Fibroblast of pulmonary artery (primary cell): ENCODE measurements at places on chromosomes 12 and 14.

GRCh38 chr12:68867606-68868005 lies 59.6 kb downstream of the MDM2 start:
- DNase-seq: no peak

GRCh38 chr14:43140453-43140852 lies 1366.6 kb downstream of the FSCB start:
- no peak for DNase-seq

GRCh38 chr12:15011162-15011561 lies 38.3 kb downstream of the PDE6H start:
- DNase-seq: no peak

DNA sequence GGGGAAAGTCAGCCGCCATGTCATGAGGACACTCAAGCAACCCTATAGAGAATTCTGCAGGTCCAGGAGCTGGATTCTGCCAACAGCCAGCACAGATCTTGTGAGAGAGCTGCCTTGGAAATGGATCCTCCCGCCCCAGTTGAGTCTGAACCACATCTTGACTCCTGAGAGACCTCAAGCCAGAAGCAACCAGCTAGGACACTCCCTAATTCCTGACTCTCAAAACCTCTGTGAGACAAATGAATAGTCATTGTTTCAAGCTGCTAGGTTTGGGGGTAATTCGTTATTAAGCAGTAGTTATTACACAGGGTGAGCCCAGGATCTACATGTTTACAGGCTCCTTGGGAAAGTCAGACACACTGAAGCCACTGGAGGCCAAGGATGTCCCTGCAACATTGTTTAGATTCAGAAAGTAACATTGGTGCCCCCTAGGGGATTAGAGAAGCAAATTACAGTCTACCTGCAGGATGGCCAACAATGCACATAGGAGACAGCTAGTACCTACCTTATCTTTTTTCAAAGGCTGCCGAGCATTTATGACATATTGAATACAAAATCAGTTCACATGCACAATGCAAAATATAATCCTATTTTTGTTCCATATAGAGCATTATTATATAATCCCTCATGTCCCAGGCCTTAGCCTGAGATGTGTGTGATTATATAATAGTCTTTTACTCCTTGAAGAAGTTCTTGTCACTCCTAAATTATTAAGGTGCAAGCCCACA lies 57.9 kb upstream of the FICD start:
- DNase-seq: peak; percentile 69
